Stimulated activated CD8-positive, alpha-beta memory T cell treated with anti-CD3 and anti-CD28 coated beads, Interleukin-15, amount 100 ng/mL, for 4 hours (primary cell): ENCODE measurements at places on chromosomes 5 and 9.

- DNase-seq = no peak
Measured at GRCh38 chr5:31113666-31114350, 79.7 kb upstream of the CDH6 start.

DNA sequence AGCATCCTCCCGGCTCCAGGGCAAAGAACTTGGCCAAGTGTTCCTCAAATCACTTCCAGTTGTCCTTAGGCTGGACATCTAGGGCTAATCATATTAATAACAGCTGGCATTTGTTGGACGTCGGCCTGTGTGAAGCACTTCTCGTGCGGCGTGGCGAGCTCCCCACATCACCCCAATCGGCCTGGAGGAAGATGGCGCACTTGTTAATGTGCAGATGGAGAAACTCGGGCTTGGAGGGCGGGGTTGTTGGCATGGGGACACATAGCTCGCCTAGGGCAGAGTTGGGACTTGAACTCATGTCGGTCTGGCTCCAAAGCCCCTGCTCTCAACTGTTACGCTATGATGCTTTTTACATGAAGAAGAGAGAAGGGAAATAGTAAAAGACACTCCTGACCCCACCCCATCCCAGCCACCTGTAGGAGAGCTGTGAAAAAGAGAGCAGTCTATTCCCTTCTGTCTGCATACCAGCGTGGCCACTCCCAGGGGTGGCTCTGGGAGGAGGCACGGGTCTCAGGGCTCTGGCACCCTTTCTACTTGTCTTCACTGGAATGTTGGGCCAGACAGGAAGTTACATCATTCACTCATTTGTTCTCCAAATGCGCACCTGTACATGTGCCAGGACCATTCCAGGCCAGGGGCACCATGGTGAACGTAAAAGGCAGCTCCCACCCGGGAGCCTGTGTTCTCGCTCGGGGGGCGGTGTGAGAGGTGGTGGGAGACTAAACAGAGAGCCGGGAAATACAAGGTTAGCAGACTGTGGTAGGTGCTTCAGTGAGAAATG, 12.8 kb upstream of the NUP214 start:
- no peak for DNase-seq

DNA sequence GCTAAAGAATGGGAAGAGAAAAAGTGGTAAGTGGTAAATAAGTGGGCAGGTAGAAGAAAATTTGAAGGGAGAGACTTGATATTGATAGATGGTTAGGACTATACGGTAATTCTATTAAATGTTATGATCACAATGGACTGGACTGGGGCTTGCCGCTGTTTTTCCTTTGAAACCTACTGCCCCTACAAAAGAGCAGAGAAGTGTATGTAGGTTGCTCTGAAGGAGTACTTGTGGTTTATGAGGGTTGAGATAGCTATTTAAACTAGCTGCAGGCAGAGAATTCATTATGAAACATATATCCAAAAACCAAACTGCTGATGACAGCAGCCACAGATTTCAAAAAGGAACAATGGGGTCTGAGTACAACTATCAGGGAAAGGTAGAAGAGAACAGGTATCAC, 16.8 kb upstream of the HK3 start:
- no peak for DNase-seq

DNA sequence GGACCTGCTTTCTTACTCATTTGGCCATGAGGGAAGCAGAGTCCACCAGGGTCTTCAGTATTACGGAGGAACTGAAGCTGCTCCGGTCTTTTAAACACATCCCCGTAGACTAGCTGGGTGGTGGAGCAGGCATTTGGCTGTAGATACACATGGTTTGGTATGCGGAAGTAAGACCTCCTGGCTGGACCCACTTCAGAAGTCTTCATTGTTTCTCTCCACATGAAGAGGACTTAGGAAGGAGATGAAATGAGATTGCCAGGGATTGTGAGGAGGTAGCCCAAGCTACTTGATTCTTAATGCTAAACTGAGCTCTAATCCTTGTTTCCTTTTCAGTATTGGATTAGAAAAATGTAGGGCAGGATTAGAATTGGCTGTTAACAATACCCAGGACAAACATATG, 32.9 kb downstream of the STXBP1 start:
- DNase-seq = no peak

- no peak for DNase-seq
Measured at GRCh38 chr9:79060766-79061165, 511.0 kb upstream of the TLE4 start.

GRCh38 chr5:35129276-35129675, 81.5 kb upstream of the AGXT2 start:
- no peak for DNase-seq

DNA sequence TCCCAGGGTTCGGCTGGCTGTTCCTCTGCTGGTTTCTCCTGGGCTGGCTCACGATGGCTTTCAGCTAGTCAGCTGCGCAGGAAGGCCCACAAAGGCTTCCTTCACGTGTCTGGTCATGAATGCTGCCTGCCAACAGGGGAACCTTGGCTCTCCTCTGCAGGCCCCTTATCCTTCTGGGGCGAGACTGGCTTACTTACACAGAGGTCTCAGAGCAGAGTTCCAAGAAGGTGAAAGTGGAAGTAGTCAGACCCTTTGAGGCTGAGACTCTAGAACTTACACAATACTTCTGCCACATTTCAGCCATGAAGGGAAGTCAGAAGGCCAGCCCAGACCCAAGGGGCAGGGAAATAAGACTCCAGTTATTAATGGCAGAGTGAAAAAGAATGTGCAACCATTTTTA, 99.5 kb downstream of the LHFPL2 start:
- DNase-seq = no peak

DNA sequence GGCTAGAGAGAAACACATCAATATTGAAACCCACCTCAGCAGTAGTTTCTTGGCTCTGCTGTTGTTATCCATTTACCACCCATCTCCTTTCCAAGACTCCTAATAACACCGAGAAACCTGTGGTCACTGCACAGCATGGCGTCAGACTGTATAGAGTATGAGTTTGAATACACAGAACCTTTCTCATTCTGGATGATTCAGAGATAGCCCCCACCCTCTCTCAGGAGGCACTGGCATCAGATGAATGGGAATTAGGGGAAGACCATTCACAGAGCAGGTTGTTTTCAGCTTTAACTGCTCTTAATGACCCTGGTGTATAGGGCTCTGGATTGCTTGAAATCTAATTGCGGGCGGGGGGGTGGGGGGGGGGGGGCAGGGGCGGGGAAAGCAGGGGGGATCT, 86.7 kb downstream of the GPR21 start:
- no peak for DNase-seq

DNA sequence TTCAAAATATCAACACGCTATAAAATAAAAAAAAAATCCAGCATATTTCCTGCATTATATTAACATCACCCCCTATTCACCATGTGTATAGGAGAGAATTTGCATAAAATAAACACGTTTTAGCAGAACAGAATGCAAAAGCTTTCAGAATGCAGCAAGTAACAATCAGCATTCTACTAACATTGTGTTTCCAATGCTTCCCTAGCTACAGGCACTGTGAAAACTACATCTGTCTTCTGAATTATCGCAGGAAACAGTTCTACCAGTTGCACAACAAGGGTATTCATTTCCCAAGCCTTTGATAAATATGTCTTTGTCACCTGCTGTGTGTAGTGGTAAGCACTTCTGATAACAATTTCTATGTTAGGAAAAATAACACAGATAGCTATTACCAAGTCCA, 1015.8 kb downstream of the CDH18 start:
- DNase-seq = no peak

DNA sequence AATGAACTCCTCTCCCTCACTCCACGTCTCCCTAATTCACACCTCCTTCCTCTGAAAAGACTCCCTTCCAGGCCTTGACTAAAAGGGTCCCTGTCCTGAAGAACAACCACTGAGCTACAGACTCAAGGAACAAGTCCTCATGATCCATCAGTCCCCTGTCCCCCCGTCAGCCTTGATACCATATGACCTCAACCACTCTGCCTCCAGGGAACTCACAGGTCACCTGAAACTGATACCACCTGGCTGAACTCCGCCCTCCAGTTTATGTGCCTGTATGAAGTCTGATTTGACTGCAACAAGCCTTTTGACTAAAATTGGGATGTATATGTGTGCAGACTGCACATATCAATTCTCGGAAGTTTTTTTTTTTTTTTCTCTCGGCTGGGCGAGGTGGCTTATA, 88.7 kb downstream of the UGCG start:
- no peak for DNase-seq

- no peak for DNase-seq
Measured at GRCh38 chr9:37904445-37905130, 661 bp upstream of the SLC25A51 start.

- no peak for DNase-seq
Measured at GRCh38 chr5:151199581-151200185, 24.2 kb downstream of the CCDC69 start.

DNA sequence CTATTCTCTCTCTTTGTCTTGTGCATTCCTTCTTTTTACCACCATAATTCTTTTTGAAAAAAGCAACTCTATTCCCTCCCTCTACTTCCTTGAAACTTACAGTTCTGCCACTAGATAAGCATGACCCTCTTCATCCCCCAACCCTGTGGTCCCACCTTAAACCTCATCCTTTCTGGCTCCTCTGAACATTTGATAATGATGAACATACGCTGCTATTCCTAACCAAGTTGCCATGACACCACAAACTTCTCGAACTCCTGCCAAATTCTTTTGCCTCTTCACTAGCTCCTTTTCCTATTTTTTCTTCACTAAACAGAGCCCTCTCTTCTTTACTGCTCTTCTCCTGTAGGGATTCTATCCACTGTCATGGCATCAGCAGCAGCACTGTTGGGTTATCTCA, 57.1 kb downstream of the MOCS2 start:
- no peak for DNase-seq

GRCh38 chr9:85536076-85536475, 205.7 kb downstream of the AGTPBP1 start:
- no peak for DNase-seq

DNA sequence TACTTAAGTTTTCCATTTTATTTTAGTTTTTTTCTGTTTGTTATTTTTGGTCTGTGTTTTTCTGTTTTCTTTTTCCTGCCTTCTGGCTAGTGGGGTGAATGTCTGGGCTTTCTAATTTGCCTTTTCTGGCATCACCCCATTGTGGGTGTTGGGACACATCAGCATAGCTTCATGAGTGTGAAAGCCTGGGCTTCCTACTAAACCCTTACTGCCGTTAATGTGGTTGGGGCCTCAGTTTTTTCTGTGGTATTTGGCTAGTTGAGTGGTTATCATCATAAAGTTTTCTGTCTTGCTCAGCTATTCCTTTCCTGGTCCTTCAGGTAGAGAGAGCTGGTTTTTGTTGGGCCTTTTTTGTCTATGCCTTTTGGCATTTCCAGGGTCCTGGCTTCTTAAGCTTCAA, 21.4 kb downstream of the C5orf47 start:
- no peak for DNase-seq

- no peak for DNase-seq
Measured at GRCh38 chr5:16744164-16744880, 127.5 kb upstream of the RETREG1 start.

DNA sequence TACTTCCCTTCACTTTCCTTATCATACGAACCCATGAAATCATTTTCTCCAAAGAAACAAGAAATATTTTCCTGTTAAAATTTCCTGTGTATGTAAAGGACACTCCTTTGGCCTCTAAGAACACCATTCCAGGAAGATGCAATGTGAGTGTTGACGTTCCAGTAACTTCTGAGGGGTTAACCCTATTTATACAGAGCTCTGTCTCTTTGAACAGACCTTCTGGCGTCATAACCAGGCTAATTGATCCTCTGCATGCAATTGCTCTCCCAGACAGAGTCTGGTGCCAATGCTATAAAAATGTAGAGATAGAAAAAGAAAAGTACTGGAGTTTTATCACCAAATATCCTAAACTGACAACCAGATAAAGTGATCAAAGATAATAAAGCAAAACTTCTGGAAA, 218.5 kb downstream of the TLE1 start:
- no peak for DNase-seq

- no peak for DNase-seq
Measured at GRCh38 chr9:102069969-102070368, 331.5 kb upstream of the GRIN3A start.

- DNase-seq = no peak
Measured at GRCh38 chr5:12934722-12935121, 1009.8 kb downstream of the DNAH5 start.

- DNase-seq = peak; percentile 19
Measured at GRCh38 chr5:149442563-149443182, 63.6 kb upstream of the IL17B start.

- DNase-seq = no peak
Measured at GRCh38 chr5:2451100-2451499, 300.4 kb downstream of the IRX2 start.

DNA sequence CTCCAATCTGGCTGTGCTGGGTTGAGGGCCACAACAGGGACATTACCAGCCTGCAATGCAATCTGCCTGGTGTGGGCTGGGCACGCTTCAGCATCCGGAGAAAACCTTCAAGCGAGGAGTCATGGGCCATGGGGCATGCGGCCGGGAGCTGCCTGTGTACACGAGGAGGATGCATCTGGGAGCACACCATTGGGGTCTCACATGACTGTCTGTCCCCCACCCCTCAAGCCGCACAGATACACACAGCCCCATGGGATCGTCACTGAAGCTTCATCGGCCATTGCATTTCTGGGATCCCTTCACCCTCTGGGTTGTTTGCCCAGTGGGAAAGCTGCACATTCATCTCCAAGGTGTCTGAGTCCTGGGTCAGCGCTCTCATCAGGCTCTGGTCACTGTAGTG, 9.9 kb downstream of the LCN1 start:
- DNase-seq = no peak

- no peak for DNase-seq
Measured at GRCh38 chr9:119101048-119101447, 268.2 kb downstream of the BRINP1 start.

DNA sequence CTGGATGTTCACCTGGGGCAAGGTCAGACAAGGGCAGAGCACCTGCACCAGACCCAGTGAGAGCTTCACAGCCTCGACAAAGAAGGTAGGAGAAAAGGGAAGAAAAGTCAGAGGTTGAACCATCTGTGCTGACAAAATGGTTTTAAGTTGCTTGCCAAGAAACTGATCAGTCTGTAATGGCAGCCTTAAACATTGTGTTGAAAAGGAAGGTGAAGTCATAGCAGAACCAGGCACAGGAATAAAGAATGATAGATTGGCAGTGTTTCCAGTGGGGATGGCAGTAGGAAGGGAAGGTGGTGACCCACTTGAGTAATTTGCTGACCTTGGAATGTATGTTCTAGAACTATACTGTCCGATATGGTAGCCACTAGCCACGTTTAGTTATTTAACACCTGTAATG, 34.2 kb downstream of the HTR4 start:
- DNase-seq = no peak

DNA sequence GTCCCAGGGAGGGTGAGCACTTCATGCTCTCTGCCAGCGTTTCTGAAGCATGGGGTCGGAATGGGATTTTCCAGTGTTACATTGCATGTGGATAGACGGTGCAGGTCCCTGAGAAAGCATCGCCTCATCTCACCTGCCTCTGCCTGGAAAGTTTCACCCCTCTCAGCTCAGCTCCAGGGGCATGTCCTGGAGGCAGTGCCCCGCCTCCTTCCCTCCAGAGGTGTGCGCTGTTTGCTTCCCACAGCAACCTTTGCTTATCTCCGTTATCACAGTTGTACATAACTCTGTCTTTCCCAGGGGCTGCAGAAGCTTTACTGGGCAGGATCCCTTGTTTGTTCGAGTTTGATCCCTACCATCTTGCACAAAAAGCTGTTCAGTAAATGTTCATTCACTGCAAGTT, 10.7 kb upstream of the CREBRF start:
- DNase-seq = no peak

GRCh38 chr5:34436761-34437501, 219.2 kb upstream of the RAI14 start:
- DNase-seq = no peak
